ENCODE measurements at places on chromosomes 11 and 22.

DNA sequence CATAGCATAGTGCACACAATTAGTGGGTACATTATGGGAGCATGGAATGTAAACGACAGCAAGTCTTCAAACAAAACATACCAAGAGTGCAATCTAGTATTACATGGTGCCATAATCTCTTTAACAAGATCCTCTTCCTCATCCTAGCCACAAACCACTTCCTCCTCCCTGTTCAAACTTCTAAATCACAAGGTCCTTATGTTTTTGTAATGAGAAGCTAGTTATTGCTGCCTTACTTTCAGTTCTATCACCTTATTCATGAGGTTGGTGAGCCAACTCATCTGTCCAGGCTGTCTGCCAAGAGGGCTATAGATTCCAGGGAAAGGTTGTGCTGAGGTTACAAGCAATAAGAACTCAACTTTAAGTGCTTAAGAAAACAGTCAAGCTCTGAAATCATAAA lies 195.4 kb upstream of the ARHGAP20 start:
- peak; percentile 85 for DNase-seq

- DNase-seq, result no peak
Measured at GRCh38 chr11:9575260-9576240, 2.1 kb downstream of the WEE1 start.

DNA sequence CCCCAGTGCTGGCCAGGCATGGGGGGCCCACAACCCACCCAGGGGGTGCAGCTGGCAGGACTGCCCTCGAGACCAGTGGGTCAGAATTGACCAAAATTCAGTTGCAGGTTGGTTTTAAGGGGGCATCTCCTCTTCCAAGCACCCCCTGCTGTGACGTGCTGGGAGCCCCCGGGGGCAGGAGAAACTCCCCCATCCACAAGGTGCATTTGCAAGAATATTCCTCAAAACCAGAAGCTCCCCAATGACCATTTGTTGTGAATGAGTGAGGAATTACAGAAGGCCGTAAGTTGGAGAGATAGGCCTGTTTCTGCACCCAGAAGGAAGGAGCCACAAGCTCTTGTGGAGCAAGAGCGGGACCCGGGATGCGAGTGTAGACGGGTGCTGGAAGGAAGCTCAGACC lies 414.5 kb downstream of the BRD1 start:
- no peak for DNase-seq

- no peak for DNase-seq
Measured at GRCh38 chr11:9831122-9831521, 167.2 kb downstream of the SWAP70 start.

- no peak for DNase-seq
Measured at GRCh38 chr22:19038728-19039447, 83.3 kb downstream of the DGCR2 start.

- DNase-seq, result no peak
Measured at GRCh38 chr22:47177334-47177815, 414.9 kb downstream of the TBC1D22A start.

- DNase-seq, result no peak
Measured at GRCh38 chr11:88348870-88349269, 11.3 kb upstream of the CTSC start.

DNA sequence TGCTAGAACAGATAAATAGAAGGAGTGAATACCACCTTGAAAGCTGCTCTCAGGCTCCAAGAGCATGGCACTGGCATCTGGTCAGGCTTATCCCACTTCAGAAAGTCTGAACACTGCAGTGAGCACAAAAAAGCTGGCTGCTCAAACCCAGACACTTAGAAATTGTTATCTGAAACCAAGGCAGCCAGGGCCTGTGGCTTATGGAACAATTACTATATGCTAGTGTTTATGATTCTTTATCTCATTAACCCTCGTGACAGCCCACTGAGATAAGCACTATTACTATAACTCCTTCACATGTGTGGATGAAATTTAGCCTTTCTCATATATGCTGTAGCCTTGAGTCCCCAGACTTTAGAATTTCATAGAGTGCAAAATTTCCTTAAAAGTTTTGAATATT lies 400.2 kb downstream of the RAB38 start:
- no peak for DNase-seq

- DNase-seq, result no peak
Measured at GRCh38 chr22:49934160-49934890, 15.9 kb downstream of the CRELD2 start.

GRCh38 chr22:45576273-45576625 lies 73.6 kb downstream of the FBLN1 start:
- no peak for DNase-seq

- DNase-seq, result no peak
Measured at GRCh38 chr11:86219311-86220193, 25.0 kb upstream of the EED start.

DNA sequence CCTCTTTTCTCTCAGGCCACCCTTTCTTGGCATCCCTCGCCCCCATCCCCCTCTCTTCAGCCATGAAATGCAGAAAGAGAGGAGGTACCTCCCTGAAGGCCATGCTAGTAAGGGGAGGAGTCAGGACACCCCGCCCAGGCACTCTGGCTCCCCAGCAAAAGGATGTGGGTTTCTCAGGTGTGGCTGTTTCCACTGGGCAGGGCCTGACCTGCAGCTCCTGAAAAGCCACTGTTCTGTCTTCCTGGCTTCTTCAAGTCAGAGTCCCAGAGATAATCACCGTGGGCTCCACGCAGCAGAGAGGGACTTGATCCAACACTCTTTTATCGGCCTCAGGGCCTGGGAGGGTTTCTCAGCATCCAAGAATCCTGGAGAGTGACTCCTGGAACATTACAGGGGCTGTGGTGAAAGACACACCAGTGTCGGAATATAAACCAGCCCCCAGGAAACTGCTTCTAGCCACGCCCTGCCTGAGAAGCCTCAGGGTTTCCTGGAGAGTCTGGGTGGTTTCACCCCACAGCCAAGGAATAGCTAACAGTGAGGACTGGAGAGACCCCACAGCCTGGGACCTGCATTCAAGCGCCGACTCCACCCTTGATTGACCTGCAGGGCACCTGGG lies 45.7 kb upstream of the TSPAN18 start:
- peak; percentile 90 for DNase-seq

- no peak for DNase-seq
Measured at GRCh38 chr11:61541598-61541997, 33.0 kb downstream of the LRRC10B start.

DNA sequence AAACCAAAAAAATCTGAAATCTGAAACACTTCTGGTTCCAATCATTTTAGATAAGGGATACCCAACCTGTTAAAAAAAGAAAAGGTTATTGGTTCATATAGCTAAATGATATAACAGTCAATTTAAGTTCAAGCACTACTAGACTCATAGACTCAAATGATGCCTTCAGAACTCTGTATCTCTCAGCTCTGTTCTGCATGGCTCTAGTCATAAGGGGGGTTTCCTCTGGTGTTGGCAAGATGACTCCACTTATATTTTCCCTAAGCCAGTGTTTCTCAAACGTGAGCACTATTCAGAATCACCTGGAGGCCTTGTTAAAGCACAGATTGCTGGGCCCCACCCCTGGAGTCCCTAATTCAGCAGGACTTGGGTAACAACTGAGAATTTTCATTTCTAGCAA lies 11.5 kb upstream of the RRAS2 start:
- no peak for DNase-seq

GRCh38 chr11:100932474-100933100 lies 197.0 kb downstream of the PGR start:
- DNase-seq, result no peak

GRCh38 chr11:133911171-133911570 lies 45.6 kb downstream of the IGSF9B start:
- no peak for DNase-seq

GRCh38 chr11:12043221-12043620 lies 34.8 kb upstream of the DKK3 start:
- DNase-seq, result no peak

DNA sequence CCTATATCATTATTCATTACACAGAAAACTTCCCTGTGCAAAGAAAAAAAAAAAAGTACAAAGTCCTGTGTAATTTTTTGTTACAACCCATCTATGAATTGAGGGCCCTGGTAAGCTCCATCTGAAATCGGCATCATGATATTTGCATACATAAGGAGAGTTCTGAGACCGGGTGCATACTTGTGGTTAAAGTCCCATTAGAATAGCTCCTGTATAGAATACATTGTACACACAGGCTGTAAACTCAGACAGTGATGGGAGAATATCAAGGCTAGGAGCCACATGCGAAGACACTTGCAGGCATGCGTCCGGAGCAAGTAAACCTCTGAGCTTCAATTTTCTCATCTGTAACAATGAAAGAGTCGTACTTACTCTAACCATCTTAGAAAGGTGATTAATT lies 353.2 kb downstream of the ETS1 start:
- DNase-seq, result no peak

DNA sequence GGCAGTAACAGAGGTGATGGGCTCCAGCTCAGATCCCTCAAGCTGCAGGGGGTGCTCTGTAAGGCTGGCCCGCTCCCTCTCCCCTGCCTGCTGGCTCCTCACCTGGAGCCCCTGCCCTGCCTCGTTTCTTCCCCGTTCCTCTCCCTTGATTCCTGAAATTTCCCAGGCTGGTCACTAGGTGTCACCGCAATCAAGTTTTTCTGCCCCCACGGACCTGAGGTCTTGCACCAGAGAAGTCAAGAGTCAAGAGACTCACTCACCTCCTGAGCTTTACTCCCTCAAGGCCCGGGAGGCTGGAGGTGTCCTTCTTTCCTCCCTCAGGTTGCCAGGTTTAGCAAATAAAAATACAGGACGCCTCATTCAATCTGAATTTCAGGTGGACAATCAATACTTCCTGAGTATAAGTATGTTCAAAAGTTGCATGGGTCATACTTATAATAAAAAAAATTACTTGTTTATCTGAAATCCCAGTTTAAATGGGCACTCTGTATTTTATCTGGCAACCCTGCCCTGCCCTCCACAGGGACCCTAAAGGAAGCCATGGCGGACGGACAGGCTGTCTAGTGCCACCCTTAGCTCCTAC lies 69.2 kb downstream of the SCUBE1 start:
- no peak for DNase-seq

- DNase-seq, result no peak
Measured at GRCh38 chr11:128719556-128719824, 25.6 kb downstream of the FLI1 start.

GRCh38 chr22:50677493-50678217 lies 5.0 kb downstream of the SHANK3 start:
- DNase-seq, result no peak

DNA sequence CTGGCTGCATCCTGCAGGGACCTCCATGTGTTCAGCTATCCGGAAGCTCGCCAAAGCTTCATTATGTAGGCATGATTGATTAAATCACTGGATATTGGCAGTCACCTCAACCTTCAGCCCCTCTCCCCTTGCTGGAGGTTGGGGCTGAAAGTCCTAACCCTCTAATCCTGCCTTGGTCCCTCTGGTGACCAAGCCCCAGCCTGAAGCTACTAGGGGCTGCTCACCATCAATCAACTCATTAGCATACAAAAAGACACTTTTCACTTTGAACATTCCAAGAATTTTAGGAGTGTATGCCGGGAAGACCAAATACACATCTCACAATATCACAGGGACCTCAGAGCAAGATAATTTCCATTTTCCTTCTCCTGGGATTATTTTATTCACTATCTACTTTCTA lies 38.8 kb upstream of the TPBGL start:
- DNase-seq, result no peak

GRCh38 chr11:64770120-64770519 lies 8.2 kb downstream of the SF1 start:
- no peak for DNase-seq

- no peak for DNase-seq
Measured at GRCh38 chr11:17459236-17459896, 17.3 kb downstream of the ABCC8 start.

DNA sequence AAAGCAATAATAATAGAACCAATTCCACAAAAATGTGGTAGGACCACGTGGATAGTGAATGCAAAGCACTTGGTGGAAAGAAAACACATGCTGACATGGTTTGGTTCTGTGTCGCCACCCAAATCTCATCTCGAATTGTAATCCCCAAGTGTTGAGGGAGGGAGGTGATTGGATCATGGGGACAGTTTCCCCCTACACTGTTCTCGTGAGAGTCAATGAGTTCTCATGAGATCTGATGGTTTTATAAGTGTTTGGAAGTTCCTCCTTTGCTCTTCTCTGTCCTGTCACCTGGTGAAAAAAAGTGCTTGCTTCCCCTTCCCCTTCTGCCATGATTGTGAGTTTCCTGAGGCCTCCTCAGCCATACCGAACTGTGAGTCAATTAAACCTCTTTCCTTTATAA lies 421.9 kb upstream of the CADM1 start:
- DNase-seq, result no peak

GRCh38 chr11:63841554-63841953 lies 2.6 kb downstream of the MARK2 start:
- DNase-seq, result no peak

GRCh38 chr11:87722756-87723565 lies 452.3 kb downstream of the RAB38 start:
- DNase-seq, result no peak

- no peak for DNase-seq
Measured at GRCh38 chr11:16893456-16894066, 120.7 kb downstream of the PLEKHA7 start.

DNA sequence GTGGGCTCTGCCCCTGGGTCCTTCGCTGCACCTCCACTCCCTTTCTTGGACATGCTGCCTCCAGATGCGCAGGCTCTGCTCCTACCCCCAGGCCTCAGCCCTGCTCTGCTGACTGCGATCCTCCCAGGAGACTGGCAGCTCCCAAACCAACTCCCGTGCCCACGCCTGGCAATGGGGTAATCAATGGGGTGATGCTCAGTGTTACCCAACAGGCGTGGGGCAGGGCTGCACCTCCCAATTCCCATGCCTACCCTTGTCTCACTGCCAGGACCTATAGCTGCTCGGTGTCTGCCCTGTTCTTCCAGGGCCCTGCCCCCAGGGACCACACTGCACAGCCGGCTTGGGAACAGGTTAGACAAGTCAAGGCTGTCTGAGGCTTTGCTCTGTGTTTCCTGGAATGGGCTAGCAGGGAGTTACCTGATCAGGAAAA lies at the start of gene ALDH3B2:
Gene ALDH3B2 (minus strand): TSS at position 182 of the 430 bp plus-strand sequence. CDS start 7,688 bp downstream, outside the sequence.
- DNase-seq, result no peak
